ENCODE measurements at places on chromosomes 1 and 21.
A peak's percentile ranks its signal among the peaks of the same experiment; 100 is the strongest.

GRCh38 chr1:79914896-79915295 is 908.4 kb upstream of the ADGRL4 start:
- no peak for DNase-seq

- no peak for DNase-seq
Observed at GRCh38 chr21:37358397-37358796, 8.2 kb upstream of the DYRK1A start.

GRCh38 chr1:9315411-9316079 is 22.9 kb downstream of the SPSB1 start:
- DNase-seq: no peak

GRCh38 chr1:109396871-109397580 is 692 bp downstream of the SORT1 start:
- peak; percentile 41 for DNase-seq

- no peak for DNase-seq
Observed at GRCh38 chr1:226355669-226356551, 46.9 kb upstream of the LIN9 start.

DNA sequence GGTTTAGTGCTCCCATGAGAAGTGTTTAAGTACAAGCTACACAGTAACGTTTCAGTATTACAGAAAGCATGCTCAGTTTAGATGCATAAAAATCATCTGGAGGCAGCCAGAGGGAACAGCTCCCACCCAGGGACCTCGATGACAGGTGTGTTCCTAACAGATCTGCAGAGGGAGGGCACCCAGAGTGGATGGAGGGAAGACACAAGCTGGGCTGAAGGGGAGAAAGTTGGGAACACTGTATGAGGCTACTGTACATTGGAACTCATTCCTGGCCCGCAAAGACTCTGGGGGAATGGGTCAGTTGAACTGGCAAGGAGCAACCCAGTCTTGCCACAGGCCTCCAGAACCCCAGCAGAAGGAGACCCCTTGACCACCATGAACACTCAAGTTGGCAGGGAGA is 52.4 kb downstream of the ZP4 start:
- DNase-seq: no peak

DNA sequence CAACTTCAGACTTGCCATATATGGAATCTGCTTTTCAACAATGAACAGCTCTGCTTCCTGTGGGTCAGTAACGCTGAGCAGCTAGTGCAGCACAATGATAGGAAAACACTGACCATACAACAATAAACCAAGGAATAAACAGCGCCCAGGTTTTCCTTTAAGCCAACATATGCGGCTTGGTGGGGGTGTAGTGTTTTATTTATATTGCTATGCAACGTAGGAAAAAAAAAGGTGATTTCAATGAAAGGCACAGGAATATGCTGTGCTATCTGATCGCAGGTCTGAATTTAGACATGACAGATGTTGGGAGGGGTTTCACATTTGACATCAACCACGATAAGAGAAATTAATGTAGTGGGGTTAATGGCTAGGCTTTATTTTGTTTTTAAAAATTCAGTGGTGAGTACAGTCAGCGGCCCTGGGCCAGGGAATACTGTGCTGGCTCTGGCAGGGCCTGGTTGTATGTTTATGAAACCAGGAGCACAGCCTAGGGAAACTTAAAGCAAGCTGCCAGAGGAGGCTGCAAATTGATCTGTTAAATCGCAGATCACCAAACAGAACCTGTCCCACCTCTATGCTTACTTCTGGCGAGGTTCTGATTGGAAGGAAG is 4.3 kb downstream of the TSPAN2 start:
- DNase-seq: no peak
